ENCODE measurements at places on chromosomes 6 and 20.

DNA sequence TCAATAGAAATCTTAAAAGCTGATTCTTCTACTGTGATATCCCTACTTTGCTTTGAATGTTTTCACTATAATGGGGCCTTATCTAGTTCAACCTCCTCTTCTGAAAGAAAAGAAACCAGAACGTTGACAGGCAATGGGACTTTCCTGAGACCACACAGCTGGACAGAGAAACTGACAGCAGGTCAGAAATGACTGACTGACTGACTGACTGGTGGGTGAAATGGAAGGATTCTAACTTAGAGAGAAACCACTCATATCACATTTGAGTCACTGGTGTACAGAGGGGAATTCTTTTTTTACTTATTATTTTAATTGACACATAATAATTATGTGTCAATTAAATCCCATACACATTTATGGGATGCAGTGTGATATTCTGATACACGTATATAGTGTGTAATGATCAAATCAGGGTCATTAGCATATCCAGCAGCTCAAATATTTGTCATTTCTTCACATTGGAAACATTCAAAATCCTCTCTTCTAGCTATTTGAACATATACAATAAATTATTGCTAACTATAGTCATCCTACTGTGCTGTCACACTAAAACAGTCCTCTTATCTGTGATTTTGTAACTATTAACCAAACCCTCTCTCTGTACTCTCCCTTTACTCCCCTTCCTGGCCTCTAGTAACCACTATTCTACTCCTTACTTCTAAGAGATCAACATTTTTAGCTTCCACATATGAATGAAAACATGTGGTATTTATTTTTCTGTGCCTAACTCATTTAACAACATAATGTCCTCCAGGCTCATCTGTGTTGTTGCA lies 64.8 kb upstream of the NRSN1 start:
- no peaks in the 10 kb centered on the region for H3K4me1 ChIP-seq
- H3K27ac ChIP-seq = no peak overlapping the region
- DNase-seq = no peak
- no peaks in the 10 kb centered on the region for H3K27me3 ChIP-seq

GRCh38 chr20:8583566-8584043 lies 451.5 kb downstream of the PLCB1 start:
- no peaks in the 10 kb centered on the region for H3K36me3 ChIP-seq
- no peaks in the 10 kb centered on the region for H3K27me3 ChIP-seq
- no peak overlapping the region for H3K4me3 ChIP-seq
- DNase-seq = no peak
- H3K27ac ChIP-seq = no peak overlapping the region

DNA sequence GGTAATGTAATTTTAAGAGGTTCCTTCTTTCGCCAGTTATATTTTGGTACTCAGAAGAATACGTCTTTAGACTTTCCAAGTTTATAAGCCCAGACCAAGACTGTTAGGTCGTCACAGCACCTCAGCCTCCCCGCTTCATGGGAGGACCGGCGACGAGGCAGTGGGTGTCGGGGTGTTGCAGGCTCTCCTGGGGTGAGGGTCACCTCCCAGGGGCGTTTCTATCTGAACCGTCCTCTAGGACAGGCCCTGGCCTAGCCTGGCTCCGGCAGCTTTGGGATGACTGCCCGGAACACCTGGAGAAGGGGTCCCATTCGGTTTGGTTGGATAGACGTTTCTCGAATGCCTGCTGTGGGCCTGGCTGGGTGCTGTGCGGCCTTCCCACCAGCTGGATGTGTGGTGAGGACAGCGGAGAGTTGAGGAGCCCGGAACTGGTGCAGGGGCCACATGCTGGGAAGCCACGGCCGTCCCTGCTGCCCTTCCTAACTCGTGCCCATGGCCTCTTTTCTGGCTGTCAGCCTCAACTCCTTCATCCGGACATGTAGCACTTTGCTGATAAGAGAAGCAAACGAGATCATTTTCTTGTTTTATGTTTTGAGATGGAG lies 1.1 kb downstream of the OSBPL2 start:
- H3K27me3 ChIP-seq = no peaks in the 10 kb centered on the region
- peak overlapping the region; percentile 94 for H3K4me3 ChIP-seq
- no peak for DNase-seq
- H3K36me3 ChIP-seq = no peaks in the 10 kb centered on the region
- peak overlapping the region; percentile 82 for H3K27ac ChIP-seq

GRCh38 chr6:30890646-30891449 lies 6.5 kb downstream of the DDR1 start:
- no peak overlapping the region for H3K4me3 ChIP-seq
- peaks cover 8% of the 10 kb centered on the region for H3K4me1 ChIP-seq
- H3K27me3 ChIP-seq = no peaks in the 10 kb centered on the region
- peak; percentile 37 for DNase-seq
- H3K27ac ChIP-seq = no peak overlapping the region

- H3K27ac ChIP-seq = no peak within 1 kb of the TSS
- no peaks in the 10 kb centered on the region for H3K36me3 ChIP-seq
- DNase-seq = no peak
- no peak within 1 kb of the TSS for H3K4me3 ChIP-seq
- H3K27me3 ChIP-seq = peaks cover 3% of the 10 kb centered on the region
These were observed at the start of gene LRRN4 for GRCh38 chr20:6053776-6054688. LRRN4 (minus strand) TSS chr20:6054060; CDS start chr20:6052799, 1,261 bp downstream.

Data from Peyer's patch (tissue), 4 donors.